ENCODE measurements at places on chromosomes 3 and 15.

DNA sequence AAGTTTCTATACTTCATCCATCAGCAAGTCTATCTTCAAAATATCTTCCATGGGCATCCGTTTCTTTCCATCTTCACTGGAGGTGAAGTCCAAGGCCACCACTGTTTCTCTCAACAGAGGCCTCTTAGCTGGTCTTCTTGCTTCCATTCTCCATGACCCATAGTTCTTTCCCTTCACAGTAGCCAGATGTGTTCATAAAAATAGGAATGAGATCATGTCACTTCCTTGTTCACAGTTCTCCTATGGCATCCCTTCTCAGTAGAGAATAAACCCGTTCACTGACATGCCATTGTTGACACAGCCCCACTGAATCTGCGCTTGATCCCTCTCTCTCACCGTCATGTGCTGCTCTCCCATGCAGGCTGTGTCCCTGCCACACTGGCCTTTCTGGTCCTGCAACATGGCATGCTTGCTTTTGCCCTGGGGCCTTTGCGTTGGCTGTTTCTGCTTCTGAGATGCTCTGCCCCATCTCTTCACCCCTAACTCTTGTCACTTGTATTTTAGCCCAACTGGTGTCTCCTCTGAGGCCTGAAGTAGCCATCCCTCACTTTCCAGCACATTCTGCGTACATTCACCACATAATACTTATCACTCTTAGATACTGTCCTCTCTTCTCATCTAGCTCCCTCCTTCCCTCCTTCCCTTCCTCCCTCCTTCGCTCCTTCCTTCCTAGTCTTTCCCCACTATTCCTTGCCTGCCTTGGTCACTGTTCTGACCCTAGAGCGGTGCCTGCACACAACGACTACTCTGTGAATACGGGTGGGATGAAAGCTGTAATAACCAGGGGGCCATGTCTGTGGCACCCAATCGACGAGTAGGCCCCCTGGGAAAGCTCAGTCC, 42.0 kb downstream of the STARD5 start:
- no peak for DNase-seq

- no peak for DNase-seq
These were observed 121.0 kb downstream of the SLMAP start for GRCh38 chr3:57877116-57877515.

DNA sequence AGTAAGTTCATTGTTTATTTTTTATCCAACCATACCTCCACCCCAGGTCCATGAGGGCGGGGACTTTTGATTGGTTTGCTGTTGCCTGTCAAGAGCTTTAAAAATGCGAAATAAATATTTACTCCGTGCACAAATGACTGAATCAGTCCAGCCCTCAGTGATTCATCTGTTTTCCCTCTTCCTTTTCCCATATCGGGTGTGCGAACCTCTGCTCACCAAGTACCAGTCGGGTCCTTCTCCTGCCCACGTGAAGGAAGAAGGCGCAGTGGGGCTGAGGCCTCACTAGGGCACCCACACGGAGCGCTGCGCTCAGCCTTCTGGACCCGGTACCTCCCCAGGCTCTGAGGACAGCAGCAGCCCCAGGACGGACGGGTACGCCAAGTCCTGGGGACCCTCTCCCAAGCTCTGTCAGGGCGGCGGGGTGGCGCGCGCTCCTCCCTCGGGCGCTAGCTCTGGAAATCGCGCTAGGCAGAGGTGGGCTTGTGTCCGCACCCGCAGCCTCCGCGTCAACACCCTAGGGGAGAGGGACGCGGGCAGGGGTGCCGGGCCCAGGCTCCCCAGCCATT, 70.5 kb upstream of the EPHB3 start:
- no peak for DNase-seq

GRCh38 chr3:65938147-65938546, 100.6 kb downstream of the MAGI1 start:
- no peak for DNase-seq

GRCh38 chr15:40242601-40243000, 3.7 kb downstream of the PAK6 start:
- no peak for DNase-seq

GRCh38 chr15:58037723-58038301, 27.7 kb downstream of the ALDH1A2 start:
- no peak for DNase-seq

GRCh38 chr3:150292891-150293290, 115.2 kb upstream of the TSC22D2 start:
- no peak for DNase-seq

DNA sequence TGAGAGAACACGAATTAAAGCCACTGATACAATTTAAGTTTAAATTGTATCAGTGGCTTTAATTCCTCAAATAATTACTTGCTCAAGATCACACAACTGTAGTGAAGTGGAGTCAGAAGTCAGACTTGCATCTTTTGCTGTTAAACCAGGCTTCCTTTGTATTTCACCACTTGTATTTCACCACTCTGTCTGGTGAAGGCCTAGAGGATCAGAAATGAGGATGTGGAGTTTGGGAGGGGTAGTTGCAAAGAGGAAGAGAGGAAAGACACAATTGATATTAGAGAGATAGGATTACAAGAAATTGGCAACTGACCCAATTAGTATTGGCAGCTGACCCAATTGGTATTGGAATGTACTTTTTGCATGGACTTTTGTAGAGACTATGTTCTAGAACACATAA, 288.1 kb upstream of the GPR149 start:
- no peak for DNase-seq
